ENCODE measurements at places on chromosomes 1 and 21.

- no peak for DNase-seq
Observed at GRCh38 chr1:14777516-14778506, 179.3 kb downstream of the KAZN start.

DNA sequence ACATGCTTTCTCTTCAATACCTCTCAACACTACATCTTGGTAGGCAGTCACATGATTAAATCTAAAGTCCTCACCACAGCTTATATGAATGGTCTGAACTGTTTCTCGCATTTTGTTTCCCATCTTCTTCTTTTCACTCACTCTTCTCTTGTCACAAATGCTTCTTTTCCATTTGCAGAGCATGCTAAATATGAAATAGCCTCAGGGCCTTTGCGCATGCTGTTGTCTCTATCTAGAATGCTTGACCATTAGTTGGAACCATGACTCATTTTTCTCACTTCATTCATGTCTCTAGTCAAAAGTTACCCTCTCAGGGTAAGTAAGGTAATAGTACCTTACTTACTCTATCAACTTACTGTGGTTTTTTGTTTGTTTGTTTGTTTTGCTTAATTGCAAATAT lies 239.7 kb downstream of the PTPRC start:
- DNase-seq: no peak

- peak; percentile 48 for DNase-seq
Observed at GRCh38 chr1:199774433-199775089, 252.9 kb upstream of the NR5A2 start.

- DNase-seq: peak; percentile 84
Observed at GRCh38 chr1:98053471-98054366, 132.9 kb upstream of the DPYD start.

- DNase-seq: peak; percentile 8
Observed at GRCh38 chr1:233432916-233433315, 105.4 kb downstream of the MAP3K21 start.

DNA sequence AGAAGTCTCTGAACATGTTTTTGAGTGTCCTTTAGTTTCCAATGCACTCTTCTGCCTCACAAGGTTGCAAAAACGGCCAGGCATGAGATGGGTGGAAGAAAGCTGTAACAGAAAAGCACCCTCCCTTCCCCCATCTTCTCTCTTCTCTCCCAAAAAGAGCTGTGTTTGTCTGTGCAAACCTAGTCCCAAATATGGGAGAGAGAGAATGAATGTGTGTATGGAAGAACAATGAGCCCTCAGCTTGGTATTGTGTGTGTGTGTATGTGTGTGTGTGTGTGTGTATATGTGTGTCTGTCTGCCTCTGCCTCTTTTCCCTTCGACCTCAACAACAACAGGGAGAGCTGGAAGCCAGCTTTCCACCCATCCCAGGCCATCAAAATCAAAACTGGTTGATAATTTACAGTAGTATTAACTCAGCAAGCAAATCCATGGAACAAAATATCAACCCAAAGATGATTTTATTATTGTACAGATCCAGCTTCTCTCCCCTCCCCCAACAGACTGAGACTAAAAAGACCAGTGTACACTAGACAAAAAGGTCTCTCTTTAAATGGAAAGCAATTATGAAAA lies 1.8 kb downstream of the RERE start:
- no peak for DNase-seq

DNA sequence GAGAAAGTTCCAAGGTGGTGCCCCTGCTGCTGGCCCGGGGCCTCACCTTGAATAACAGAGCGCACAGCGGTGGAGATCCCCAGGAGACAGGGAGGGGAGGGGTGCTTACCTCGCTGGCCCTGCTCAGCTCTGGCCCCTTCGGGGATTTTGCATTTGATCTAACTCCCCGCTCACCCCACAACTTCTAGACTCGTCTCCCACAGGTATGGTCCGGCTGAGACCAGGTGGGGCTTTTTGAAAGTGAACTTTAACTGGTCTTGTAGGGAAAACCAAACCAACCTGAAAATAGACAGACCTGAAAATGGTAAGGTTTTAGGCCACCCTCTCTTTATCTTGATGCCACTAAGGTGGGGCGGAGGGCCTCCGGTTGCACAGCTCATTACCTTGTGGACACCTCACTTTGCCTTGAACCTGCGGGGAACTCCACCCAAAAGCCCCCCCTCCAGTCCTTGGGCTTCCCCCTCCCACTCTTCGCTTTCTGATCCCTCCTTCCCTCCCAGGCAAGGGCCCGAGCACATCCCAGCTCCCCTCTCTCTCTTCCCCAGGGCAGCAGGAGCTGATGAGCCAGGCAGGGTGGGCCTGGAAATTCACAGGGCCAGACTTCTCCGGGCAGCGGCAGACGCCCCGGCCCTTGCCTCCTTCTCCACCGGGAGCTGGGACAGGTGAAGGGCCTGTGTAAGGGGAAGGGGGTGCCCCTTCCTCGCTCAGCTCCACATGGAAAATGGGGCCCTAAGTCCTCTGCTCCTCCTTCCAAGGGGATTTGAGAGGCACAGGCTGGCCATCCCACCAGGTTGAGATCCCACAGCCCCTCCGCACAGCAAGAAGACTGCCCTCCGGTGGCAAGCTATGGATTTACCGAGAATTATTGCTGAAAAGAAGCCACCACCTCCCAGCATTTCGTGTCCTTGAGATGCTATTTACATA lies 16.1 kb downstream of the TNFRSF8 start:
- peak; percentile 62 for DNase-seq

GRCh38 chr1:209689477-209689876 lies 14.3 kb downstream of the G0S2 start:
- peak; percentile 25 for DNase-seq

- no peak for DNase-seq
Observed at GRCh38 chr1:203287109-203287893, 18.0 kb upstream of the BTG2 start.

DNA sequence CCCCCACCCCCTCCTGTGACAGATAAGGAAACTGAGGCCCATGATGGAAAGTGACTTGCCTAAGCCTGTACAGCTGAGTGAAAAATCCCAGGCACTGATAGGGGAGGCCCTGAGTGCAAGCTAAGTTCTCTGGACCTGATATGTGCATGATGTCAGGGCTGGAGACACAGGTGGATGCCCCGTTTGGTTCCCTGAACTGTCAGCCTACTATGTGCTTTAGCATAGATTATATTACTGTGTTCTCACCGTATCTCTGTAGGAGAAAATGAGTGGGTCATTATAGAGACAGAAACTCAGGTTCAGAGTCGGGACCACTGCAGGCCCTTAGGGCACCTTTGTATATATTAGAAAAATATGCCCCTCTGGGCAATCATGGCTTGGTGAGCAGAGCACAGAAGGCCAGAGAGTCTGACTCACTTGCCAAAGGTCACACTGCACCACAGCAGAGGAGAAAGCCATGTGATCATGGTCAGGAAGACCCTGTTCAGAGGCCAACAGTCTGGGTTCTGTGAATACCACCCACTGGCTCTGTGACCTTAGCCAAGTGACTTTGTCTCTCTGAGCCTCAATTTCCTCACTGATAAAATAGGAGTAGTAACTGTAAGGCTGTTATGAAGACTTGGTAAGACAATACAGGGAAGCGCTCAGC lies 145.8 kb upstream of the WNT4 start:
- no peak for DNase-seq

DNA sequence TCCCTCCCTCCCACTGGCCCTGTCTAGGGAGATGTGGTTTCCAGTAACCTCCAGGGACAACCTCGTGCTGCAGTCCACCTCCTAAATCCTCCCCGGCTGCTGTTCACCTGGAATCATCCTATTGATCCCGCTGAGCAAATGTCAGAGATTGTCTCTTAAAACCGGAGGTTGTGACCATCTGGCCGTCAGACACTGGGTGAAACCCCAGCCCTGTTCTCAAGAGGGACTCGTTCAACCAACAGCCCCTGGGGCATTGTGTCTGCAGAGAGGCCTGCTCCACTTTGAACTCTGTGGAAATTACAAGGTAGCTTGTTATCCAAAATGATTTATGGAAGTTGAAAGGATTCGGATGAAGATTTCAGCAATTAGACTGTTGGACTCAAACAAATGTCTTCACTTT lies 498.0 kb downstream of the MATN1 start:
- DNase-seq: no peak

- DNase-seq: peak; percentile 79
Observed at GRCh38 chr1:34009340-34009985, 145.6 kb downstream of the HMGB4 start.

DNA sequence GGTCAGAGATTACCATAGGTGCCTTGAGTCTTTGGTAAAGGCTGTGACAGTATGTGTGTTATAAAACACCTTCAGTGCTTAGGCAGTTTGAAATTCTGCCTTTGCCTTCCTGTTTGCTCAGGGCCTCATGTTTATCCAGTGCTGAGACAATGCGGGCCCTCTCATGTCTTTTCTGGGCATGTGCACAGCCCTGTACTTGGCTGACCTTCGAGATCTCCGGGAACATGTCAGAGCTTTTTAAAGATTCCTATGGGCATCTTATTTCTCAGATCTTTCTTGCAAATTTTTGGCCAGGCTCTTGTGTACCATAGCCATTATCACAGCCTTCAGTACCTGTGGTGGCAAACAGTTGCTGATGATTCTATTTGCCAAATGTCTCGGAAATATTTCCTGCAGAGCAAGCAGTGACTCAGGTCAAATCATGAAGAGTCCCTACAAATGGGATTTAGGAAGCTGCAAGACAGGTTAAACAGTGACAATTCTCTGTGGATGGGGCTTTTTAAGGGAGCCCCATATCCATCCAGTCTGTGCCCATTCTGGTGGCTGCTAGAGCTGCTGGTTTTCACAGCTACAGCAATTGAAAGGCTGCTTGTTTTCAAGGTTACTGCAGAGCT lies 42.1 kb downstream of the HOOK1 start:
- no peak for DNase-seq

DNA sequence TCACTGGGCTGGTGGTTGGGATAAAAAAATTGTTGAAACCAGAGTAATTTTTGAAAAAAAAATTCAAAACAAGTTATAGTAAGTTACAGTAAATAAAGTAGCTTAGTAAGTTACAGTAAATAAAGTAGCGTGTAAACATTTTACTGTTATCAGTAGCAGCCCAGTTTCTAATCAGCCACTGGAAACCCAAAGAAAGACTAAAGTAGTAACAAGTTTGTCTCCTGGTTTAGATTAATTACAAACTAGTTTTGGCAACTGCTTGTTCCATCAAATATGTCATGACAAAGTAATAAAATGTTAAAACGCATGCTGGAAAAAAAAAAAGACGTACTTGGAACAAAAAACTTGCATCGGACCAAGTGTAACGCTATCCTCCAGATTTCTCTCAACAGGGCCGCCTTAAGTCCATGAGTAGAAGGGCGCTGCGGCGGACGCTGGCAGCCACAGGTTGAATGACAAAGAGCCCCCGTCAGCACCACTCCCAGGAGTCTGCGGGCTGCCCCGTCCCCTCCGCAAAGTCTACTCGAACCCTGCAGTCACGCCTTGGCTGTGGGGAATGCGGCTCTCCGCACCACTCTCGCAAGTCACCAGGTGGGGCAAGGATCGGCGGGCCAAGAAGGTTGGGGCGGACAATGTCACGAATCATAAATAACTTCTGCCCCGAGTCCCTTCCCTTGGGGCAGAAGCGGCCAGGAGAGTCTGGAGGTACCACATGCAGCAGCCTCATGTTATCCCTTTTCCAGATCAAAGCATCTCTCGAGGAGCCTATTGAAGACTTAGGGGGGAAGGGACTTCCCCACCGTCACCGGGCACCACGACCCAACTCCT lies 837 bp downstream of the SLC16A1 start:
- peak; percentile 71 for DNase-seq

GRCh38 chr1:200923601-200924000 lies 28.9 kb downstream of the INAVA start:
- DNase-seq: peak; percentile 29

GRCh38 chr1:81702903-81703302 lies 97.8 kb upstream of the ADGRL2 start:
- DNase-seq: peak; percentile 96

DNA sequence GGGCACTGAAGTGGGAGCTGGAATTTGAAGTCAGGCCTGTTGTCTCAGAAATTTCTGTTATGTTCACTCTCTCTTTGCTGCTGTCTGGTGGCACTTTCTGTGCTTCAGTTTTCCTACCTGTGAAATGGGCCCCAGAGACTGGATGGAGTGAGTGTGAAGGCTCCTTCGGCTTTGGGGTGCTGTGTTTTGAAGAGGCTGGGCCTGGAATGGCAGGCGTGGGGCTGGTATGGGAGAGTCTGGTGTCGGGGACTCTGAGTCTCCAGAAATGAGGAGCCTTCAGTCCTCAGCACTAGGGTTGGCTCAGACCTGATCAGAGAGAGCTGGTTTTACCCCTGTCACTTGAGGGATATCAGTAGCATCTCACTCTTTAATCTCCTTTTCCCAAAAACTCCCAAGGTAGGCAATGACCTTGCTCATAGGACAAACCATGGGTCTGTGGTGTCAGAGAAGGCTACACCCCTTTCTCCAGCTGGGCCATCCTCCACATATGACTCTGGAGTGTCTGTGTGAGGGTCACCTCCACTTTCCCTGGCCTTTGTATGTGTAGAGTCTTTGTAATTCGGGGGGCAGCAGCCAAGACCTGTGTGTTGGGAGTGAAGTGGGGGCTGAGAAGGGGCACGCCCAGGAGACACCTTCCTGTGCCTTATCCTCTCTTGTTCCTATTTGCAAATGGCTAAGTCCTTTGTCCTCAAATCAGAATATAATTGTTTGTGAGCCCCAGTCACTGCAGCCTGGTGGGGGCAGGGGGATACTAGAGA lies 279.9 kb downstream of the PTPRU start:
- DNase-seq: no peak

- DNase-seq: peak; percentile 60
Observed at GRCh38 chr1:114700036-114700600, 4.8 kb upstream of the AMPD1 start.

Measured in fibroblast of skin of right biceps (primary cell).